ENCODE measurements at places on chromosomes 13 and 19. TPM values are rescaled to one million over a fixed set of nuclear protein-coding genes. Genes with fewer than 3 reads are reported as not detected.
A peak's percentile ranks its signal among the peaks of the same experiment; 100 is the strongest.

Gene FCHO1
- total RNA-seq = 29.5 TPM

Gene ATP4A
- total RNA-seq = not detected

Gene CYP4F8
- total RNA-seq = not detected

Gene ZNF625
- 7.7 TPM for total RNA-seq

Gene FXYD1
- not detected for total RNA-seq

GRCh38 chr19:15562861-15563260 is 52.2 kb upstream of the CYP4F8 start:
- no peak overlapping the region for H3K27ac ChIP-seq
- peaks cover 6% of the 10 kb centered on the region for H3K4me1 ChIP-seq
- H3K4me3 ChIP-seq = no peak overlapping the region
- H3K36me3 ChIP-seq = no peaks in the 10 kb centered on the region
- DNase-seq = peak; percentile 57

- H3K4me1 ChIP-seq = no peaks in the 10 kb centered on the region
- no peaks in the 10 kb centered on the region for H3K27me3 ChIP-seq
- no peak for DNase-seq
- no peaks in the 10 kb centered on the region for H3K36me3 ChIP-seq
- no peak overlapping the region for H3K27ac ChIP-seq
These were observed 104.5 kb upstream of the SLC15A1 start for GRCh38 chr13:98856983-98857382.

DNA sequence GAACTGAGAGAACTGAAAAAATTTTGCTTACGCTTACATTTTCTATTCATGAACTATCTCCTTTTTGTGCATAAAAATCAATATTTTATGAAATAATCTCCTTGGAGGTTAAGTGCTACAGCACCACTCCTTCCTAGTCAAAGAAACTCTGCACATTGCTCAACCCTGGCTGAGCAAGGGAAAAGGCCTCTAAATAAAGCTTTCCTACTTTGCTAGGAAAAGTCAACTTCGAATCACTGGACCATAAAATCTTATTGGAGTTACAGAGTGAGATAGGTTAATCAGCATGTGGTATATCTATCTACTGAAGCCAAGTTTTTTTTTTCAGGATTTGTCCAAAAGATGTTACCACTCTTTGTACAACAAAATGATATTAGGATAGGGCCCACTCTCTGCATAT is 57.5 kb upstream of the HMGB1 start:
- peaks cover 5% of the 10 kb centered on the region for H3K4me1 ChIP-seq
- no peak for DNase-seq
- H3K27me3 ChIP-seq = no peaks in the 10 kb centered on the region
- H3K36me3 ChIP-seq = no peaks in the 10 kb centered on the region
- no peak overlapping the region for H3K27ac ChIP-seq

- H3K36me3 ChIP-seq = no peaks in the 10 kb centered on the region
- no peak for DNase-seq
- no peaks in the 10 kb centered on the region for H3K27me3 ChIP-seq
- H3K4me1 ChIP-seq = no peaks in the 10 kb centered on the region
These were observed 299.0 kb downstream of the COG6 start for GRCh38 chr13:39954476-39954875.

GRCh38 chr13:99469041-99469440 is 32.2 kb upstream of the TM9SF2 start:
- DNase-seq = no peak
- peak overlapping the region; percentile 80 for H3K27ac ChIP-seq
- peaks cover 33% of the 10 kb centered on the region for H3K4me1 ChIP-seq
- H3K36me3 ChIP-seq = no peaks in the 10 kb centered on the region
- no peaks in the 10 kb centered on the region for H3K27me3 ChIP-seq

DNA sequence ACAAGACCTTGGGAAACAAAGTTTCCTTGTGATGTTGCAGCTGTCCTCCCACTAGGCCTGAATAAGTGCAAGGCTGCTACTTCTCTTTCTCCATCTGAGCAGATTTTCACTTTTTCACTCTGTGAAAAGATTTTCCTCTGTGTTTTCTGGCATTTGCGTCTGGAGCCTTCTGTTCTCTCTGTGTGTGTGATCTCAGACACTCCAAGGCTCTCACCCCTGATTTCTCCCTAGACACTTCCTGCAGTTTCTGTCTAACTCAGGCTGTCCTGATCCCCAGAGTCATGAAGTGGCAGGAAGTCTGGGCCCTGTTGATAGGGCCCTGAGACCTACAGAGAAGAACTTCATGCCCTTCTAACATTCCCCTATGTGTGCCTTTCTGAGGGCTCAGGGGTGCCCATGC is 37.2 kb downstream of the SIGLEC7 start:
- H3K4me3 ChIP-seq = no peak overlapping the region
- H3K27ac ChIP-seq = no peak overlapping the region
- no peaks in the 10 kb centered on the region for H3K36me3 ChIP-seq
- no peak for DNase-seq

- DNase-seq = no peak
- no peak overlapping the region for H3K4me3 ChIP-seq
- no peaks in the 10 kb centered on the region for H3K36me3 ChIP-seq
- no peak overlapping the region for H3K27ac ChIP-seq
These were observed 119.2 kb downstream of the FRY start for GRCh38 chr13:32150794-32151193.

DNA sequence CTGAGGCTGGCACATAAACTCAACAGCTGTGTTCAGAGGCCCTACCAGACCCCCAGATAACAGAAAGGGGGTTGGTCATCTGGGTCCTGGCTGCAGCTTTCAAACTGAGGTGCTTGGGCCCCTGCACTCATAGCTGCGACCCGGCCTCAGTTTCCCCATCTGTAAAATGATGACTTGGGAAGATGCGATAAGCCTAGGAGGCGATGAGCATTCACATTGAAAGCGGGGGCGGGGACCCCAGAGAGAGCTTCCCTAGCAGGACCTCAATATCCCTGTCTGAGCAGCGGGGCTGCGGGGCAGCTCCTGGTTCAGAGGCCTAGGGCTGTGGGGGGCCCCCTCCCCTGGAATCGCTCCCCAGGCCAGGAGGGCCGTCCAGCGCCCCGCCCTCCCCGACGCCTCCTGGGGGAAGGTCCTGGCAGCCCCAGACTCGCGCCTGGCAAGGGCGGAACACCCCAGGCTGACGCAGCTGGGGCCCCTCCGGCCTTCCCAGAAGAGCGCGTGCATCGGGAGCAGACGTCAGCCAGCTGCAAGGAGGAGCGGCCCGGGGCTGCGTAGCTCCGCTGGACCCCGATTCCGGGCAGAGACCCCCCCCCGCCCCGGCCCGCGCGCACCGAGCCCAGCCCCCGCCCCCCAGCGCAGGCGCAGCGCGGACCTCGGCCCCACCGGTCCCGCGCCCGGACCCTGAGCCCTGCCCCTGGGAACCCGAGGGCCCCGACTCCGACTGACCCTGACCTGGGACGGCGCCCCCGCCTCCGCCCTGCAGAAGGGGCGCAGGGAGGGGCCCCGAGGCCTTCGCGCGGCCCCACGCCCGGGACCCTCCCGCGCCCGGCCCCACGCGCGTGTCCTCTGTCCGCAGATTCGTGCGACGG is 3.5 kb downstream of the FSTL3 start:
- H3K4me3 ChIP-seq = peak overlapping the region; percentile 70
- H3K27ac ChIP-seq = peak overlapping the region; percentile 52
- DNase-seq = peak; percentile 38
- no peaks in the 10 kb centered on the region for H3K27me3 ChIP-seq
- H3K36me3 ChIP-seq = no peaks in the 10 kb centered on the region

GRCh38 chr13:48783181-48783630 is 129.5 kb downstream of the CYSLTR2 start:
- H3K27me3 ChIP-seq = no peaks in the 10 kb centered on the region
- peak overlapping the region; percentile 85 for H3K27ac ChIP-seq
- DNase-seq = peak; percentile 60
- H3K4me3 ChIP-seq = no peak overlapping the region
- no peaks in the 10 kb centered on the region for H3K36me3 ChIP-seq

- H3K27me3 ChIP-seq = no peaks in the 10 kb centered on the region
- no peak overlapping the region for H3K4me3 ChIP-seq
- H3K36me3 ChIP-seq = peaks cover 13% of the 10 kb centered on the region
These were observed 49.1 kb downstream of the KCNC3 start for GRCh38 chr19:50280074-50280473.

DNA sequence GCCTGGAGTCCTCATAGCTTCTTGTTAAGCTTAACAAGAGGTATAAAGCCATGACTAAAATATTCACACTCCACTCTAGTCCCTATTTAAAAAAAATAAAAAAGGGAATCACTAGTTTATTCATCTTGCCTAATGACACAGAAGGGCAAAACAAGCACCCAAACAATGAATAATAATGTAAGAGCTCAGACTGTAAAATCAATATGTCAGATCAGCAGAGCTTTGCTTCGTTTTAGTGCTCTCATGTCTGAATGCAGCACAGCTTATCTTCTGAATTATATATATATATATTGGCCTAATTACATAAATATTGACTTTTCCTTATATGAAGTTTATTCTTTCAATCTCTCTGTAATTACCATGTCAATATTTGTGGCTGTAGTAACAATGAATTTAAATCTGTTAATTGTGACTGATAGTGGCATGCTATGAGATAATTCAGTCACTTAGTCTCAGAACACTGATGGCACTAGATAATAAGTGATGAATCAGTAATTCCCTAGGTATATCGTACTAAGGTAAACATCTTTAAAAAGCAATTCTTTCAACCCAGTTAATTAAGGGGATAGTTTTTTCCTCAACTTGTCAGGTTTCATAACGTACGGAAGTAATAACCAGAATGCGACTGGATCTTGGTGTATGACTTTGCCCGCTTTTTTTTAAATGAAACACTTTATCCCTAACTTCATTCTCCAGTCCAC is 361.9 kb upstream of the GPC6 start:
- H3K27me3 ChIP-seq = no peaks in the 10 kb centered on the region
- no peaks in the 10 kb centered on the region for H3K4me1 ChIP-seq
- DNase-seq = no peak
- no peak overlapping the region for H3K4me3 ChIP-seq
- H3K27ac ChIP-seq = no peak overlapping the region
